K562 (cell line): ENCODE measurements at places on chromosomes 16 and 17. TPM values are rescaled to one million over a fixed set of nuclear protein-coding genes. Genes with fewer than 3 reads are reported as not detected.

Gene MYADML2
- not detected in 2 replicates for total RNA-seq

Gene CYTH1
- total RNA-seq, result 24.4 and 27.7 TPM in 2 replicates

Gene SYNGR3
- 61.9 and 68.8 TPM in 2 replicates for total RNA-seq

Gene WNT3
- total RNA-seq, result 2.7 and 3.5 TPM in 2 replicates

Gene FBXL20
- 13.6 and 15.1 TPM in 2 replicates for total RNA-seq

Gene CA4
- total RNA-seq, result 0.13 and 0.18 TPM in 2 replicates

Gene MARVELD3
- not detected in 2 replicates for total RNA-seq

Gene CNGB1
- not detected in 2 replicates for total RNA-seq

Gene SLC6A2
- not detected in 2 replicates for total RNA-seq

Gene TMC6
- total RNA-seq, result 304 and 351 TPM in 2 replicates

Gene AHSP
- 21.3 TPM in 2 replicates for total RNA-seq

Gene GUCY2D
- not detected in 2 replicates for total RNA-seq

Gene HSD17B1
- total RNA-seq, result 12.9 and 13.9 TPM in 2 replicates

Gene KCNH4
- 1.8 and 2.0 TPM in 2 replicates for total RNA-seq

Gene USB1
- total RNA-seq, result 69.6 and 73.6 TPM in 2 replicates
